ENCODE measurements at places on chromosomes 5 and 9.

DNA sequence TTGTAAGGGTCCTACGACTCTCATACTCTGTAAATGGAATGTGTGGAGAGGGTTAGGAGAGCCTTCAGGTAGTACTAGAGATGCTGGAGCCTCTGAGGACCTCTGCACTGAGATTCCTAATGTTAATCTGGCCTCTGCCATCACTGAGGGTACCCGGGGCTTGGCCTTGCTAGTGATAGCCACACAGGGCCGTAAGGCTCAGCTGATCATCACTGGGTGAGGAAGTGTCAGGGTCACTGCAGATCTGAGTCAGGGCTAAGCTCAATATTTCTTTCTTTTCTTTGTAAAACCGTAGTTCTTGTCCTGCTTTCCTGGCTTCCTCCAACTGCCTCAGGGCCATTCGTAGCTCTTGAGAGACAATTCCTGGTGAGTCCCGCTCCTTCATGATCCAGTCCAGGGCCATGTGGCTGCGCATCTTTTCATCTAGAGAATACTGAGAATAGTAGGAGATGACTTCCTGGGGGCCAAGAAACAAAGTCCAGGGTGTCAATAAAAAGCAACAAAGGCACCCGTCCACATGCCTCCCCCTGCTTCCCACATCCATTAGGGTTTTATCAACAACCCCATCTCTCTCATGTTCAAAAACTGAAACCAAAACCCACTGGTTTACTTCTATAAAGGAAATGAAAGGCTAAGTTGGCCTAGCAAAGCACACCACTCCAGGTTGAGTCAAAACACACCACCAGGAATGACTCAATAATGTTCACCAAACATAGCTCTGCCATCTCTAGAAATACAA is 47.7 kb downstream of the LIX1 start:
- DNase-seq = peak; percentile 61

DNA sequence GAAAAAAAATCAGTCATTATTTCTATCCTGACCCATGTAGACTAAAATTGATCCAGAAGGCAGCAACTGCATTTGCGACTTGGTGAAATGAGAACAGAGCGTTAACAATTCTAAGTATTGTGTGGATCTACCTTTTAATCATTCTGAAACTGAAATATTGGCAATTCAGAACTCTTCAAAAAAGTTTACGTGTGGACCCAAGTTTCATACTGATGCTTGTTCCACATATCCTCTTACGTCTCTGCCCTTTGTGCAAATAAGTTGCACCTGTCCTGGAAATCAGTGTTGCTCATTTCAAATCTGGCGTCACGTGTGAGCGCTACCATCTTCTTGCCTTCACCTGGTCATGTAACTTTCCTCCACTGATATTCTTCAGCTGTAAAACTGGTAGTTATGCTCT is 74.7 kb downstream of the NTRK2 start:
- no peak for DNase-seq

- DNase-seq = peak; percentile 54
Measured at GRCh38 chr9:16521868-16522411, 348.5 kb downstream of the BNC2 start.

- DNase-seq = no peak
Measured at GRCh38 chr5:128274441-128274840, 190.9 kb downstream of the SLC12A2 start.

DNA sequence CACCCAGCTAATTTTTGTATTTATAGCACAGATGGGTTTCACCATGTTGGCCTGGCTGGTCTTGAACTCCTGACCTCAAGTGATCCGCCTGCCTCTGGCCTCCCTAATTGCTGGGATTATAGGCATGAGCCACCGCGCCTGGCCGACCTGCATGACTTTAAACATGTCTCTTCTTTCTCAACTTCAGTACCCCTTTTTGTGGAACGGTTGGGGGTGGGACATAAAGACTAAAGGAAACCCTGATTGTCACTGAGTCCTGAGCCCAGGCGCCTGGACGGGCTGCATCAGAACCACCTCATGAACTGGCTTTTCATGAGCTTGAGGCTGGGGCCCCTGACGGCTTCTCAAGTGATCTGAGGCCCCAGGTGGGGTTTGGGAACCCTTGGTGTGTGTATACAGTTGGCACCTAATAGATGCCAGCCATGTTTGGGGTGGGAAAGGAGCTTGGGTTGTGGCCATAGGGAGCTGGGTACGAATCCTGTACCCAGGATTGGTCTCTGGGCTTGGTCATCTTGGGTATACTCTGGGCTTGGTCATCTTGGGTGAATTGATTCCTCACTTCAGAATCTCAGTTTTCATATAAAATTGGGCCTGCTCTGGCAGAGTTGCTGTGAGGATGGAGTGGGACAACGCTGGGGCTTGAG is 2.2 kb downstream of the GRK6 start:
- no peak for DNase-seq

DNA sequence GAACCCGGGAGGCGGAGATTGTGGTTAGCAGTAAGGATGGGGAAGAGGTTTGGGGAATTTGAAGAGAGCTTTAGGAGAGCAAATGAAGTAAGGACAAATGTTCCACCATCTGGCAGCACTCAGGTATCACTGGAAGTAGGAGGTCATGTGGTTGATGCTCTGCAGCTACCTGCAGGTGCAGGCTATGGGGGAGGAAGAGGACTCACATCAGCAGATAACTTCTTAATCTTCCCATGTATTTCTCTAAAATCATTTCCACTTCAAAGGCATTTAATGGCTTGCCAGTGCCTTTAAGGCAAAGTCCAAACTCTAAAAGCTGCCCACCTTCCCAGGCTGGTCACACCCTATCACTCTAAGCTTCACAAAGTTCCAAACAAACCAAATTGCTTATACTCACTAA is 8.1 kb upstream of the HAVCR1 start:
- DNase-seq = no peak

Data from suppressor macrophage treated with lipopolysaccharide for 4 hours (primary cell).